ENCODE measurements at places on chromosomes 5 and 9. TPM values are rescaled to one million over a fixed set of nuclear protein-coding genes. Genes with fewer than 3 reads are reported as not detected.

ZDHHC11 gene
- polyA plus RNA-seq = 40.5 TPM

SLC6A18 gene
- polyA plus RNA-seq = not detected

DBH gene
- polyA plus RNA-seq = 0.13 TPM

CXCL14 gene
- 13.4 TPM for polyA plus RNA-seq

PTPN3 gene
- 15.3 TPM for polyA plus RNA-seq

NOP16 gene
- 28.6 TPM for polyA plus RNA-seq

GABRA1 gene
- polyA plus RNA-seq = not detected

PRDM9 gene
- polyA plus RNA-seq = not detected

PDCD1LG2 gene
- not detected for polyA plus RNA-seq

NOXA1 gene
- 38.0 TPM for polyA plus RNA-seq

NRARP gene
- polyA plus RNA-seq = 12.6 TPM

TAF11L10 gene
- polyA plus RNA-seq = not detected

FRRS1L gene
- polyA plus RNA-seq = 0.85 TPM

CARTPT gene
- polyA plus RNA-seq = not detected

PCDHB3 gene
- 0.68 TPM for polyA plus RNA-seq

UBE2QL1 gene
- 0.27 TPM for polyA plus RNA-seq

GADD45G gene
- 25.3 TPM for polyA plus RNA-seq

OBP2B gene
- polyA plus RNA-seq = not detected

RMI1 gene
- polyA plus RNA-seq = 6.4 TPM

FOXI1 gene
- polyA plus RNA-seq = not detected

TMC1 gene
- not detected for polyA plus RNA-seq

ADRA1B gene
- 0.45 TPM for polyA plus RNA-seq

SPOCK1 gene
- polyA plus RNA-seq = 1.1 TPM

MARVELD2 gene
- polyA plus RNA-seq = 7.2 TPM

LCP2 gene
- polyA plus RNA-seq = 14.1 TPM

LEAP2 gene
- polyA plus RNA-seq = 12.3 TPM

ENTPD2 gene
- polyA plus RNA-seq = 5.5 TPM

KIF2A gene
- polyA plus RNA-seq = 34.9 TPM

ARID3C gene
- polyA plus RNA-seq = 0.03 TPM

OTP gene
- polyA plus RNA-seq = not detected

CCDC127 gene
- 1.3 TPM for polyA plus RNA-seq

ARSB gene
- 3.1 TPM for polyA plus RNA-seq

SHB gene
- 22.2 TPM for polyA plus RNA-seq

RLN1 gene
- polyA plus RNA-seq = not detected

PLAC8L1 gene
- polyA plus RNA-seq = 0.38 TPM

ZNF462 gene
- 0.54 TPM for polyA plus RNA-seq

TTC23L gene
- polyA plus RNA-seq = not detected

SLC36A3 gene
- polyA plus RNA-seq = not detected

RLN2 gene
- 0.38 TPM for polyA plus RNA-seq

FAM81B gene
- not detected for polyA plus RNA-seq

PCDHGA2 gene
- polyA plus RNA-seq = 0.27 TPM

SPINK13 gene
- polyA plus RNA-seq = not detected

ARHGEF37 gene
- 4.2 TPM for polyA plus RNA-seq

SCGB3A2 gene
- not detected for polyA plus RNA-seq

MED27 gene
- polyA plus RNA-seq = 17.8 TPM

YTHDC2 gene
- polyA plus RNA-seq = 8.4 TPM

OR1Q1 gene
- polyA plus RNA-seq = not detected

RNF208 gene
- polyA plus RNA-seq = 2.7 TPM

GRXCR2 gene
- not detected for polyA plus RNA-seq

SH2D3C gene
- polyA plus RNA-seq = 5.1 TPM

PIP5KL1 gene
- polyA plus RNA-seq = 0.81 TPM

Measured in small intestine (tissue), 16 donors.